LNCaP clone FGC (cell line): ENCODE measurements at places on chromosomes 7 and 10.

DNA sequence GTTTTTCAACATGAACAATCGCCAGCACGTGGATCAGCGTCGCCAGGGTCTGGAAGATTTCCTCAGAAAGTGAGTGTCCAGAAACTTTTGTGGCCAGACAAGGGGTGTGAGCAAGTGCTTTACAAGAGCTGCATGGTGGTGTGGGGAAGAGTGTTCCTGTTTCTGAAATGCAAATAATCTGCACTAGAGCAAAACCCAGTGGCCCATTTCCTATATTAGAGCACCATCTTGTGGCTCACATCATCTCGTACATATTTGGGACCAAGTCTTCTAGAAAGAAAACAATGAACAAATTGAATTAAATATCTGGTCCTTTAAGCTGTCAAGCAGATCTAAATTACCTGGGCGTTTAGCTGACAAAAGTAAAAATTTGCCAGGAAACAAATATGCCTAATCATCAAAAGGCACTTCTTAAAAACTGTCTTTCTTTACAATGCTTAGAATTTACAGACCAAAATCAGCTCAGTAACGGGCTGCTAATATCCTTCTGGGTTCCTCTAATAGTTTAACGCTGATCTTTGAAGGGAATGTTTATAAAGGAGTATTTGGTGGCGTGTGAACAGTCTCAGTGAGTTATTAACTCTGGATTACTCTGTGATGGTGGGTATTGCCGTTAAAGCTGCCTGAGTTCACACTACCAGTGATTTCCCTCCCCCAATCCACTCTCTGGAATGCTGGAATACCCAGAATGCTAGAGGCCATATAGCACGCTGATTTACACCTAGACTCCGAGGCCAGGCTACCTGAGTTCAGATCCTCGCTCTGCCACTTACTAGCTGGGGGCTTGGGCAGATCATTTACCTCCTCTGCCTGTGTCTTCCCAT is 73.6 kb downstream of the SNX10 start:
- DNase-seq, result peak; percentile 74

DNA sequence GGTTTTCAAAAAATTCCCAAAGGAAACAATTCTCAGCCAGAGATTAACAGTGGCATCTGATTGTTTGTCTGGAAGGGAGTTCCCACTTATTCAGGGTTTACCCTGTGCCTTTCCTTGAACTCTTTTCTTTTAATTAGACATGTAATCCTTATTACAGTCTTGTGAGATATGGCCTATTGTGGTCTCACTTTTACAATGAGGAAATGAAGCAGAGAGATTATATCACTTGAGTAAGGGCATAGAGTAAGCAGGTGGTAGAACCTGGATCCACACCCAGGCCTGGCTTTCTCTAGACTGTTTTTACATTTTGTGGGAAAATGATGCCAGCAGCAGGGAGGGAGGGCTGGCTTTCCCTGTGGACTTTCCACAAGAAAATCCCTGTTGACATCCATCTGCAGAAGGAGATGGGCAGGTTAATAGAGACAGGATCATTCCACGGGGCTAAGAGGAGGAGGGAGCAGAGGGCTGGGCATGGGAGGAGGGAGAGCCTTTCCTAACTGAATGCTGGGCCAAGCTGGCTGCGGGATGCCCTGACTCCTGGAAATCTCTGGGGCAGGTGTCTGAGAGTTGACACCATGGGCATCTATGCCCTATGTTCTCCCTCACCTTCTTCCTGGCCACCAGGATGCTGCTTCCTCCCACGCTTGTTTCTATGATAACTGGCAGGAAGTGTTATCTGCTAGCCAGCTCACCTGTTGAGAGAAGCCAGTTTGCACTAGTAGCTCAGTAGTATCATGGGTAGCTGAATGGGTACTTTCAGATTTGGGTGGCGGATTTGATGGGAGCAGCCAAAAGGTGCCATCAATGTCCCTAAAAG is 28.7 kb upstream of the ARHGAP22 start:
- no peak for DNase-seq

DNA sequence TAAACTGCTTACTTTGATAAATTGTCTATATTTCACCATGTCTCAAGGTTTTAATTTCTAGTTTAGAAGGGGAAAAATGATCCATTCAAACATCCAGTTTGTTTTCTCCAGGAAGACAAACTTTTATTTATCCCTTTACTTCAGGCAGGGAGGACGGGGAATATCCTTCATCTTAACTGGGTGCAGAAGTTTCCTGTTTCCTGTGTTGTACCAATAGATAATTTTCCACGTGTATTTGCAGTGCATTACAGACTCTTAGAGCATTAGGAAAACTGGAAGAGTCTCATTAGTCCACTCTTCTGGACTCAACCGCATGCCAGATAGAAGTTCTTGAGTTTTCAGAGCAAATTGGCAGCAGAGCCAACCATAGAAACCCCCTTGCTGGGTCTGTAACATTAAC is 39.4 kb upstream of the PIP4K2A start:
- no peak for DNase-seq

DNA sequence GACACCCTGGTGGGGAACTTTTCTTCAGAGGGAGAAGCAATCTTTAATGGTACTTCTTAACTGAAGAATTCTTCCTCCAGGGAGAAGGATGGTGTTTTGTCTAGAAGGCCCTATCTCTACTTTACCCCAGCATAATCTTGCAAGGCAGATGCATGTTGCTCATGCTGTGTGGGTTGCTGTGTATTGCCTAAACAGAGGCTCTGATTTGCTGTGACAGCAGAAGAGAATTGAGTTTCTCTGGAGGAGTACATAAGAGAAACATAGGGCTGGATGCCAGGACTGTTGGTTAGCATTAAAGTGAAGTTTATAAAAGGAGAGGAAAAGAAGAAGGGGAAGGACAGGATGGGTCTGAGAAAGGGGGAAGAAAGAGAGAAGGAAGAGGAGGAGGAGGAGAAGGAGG is 248.1 kb upstream of the HPS1 start:
- DNase-seq, result no peak

- no peak for DNase-seq
Observed at GRCh38 chr10:71613261-71613777, 106.3 kb downstream of the C10orf105 start.

GRCh38 chr7:72249106-72249505 is 163.0 kb downstream of the CALN1 start:
- no peak for DNase-seq

GRCh38 chr10:104835422-104835821 is 194.3 kb downstream of the SORCS3 start:
- no peak for DNase-seq

GRCh38 chr7:84624927-84625326 is 430.3 kb upstream of the SEMA3A start:
- DNase-seq, result no peak

- no peak for DNase-seq
Observed at GRCh38 chr7:155418941-155419755, 38.8 kb upstream of the EN2 start.

GRCh38 chr7:34612661-34613060 is 45.4 kb upstream of the NPSR1 start:
- no peak for DNase-seq

- DNase-seq, result no peak
Observed at GRCh38 chr7:29287366-29287765, 92.8 kb downstream of the CHN2 start.

DNA sequence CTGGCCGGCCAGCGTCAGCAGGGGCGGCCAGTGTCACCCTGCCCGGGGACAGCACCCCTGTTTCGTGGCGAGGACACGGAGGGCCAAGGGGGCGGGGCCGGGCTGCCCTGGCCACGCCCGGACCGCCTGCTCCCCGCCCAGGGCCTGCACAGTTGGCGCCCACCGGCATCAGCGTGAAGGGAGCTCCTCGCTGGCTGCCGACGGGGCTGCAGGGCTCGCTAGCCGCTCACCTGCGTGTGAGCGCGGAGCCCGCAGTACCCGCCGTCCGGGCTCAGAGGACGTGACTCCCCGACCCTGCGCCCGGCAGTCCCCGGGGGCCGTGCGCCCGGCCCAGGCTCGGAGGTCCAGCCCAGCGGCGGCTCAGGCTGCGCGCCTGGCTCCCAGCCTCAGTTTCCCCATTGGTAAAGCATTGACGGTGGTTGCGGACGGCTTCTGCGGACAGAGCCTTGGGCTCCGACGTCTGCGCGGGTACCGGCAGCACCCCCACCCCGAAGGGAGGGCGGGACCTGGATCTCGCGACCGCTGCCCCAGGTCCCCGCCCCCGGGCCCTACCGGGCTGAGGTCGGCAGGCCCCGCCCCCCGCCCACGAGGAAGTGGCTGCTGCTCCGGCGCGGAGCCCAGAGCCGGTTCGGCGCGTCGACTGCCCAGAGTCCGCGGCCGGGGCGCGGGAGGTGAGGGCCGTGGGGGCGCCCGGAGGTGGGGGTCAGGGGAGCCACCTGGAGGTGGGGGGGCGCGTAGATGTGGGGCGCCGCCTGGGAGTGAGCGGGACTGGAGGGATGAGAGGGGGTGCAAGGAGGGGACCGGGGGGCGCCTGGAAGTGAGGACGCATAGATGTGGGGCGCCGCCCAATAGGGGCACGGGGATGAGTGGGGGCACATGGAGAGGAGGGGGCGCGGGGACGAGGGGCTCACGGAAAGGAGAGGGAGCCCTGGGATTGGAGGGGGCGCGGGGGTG is at the start of gene ARPC1B:
TSS of gene ARPC1B (plus strand) at position 620 of the 954 bp plus-strand sequence. CDS start 10,985 bp downstream, outside the sequence.
- no peak for DNase-seq

DNA sequence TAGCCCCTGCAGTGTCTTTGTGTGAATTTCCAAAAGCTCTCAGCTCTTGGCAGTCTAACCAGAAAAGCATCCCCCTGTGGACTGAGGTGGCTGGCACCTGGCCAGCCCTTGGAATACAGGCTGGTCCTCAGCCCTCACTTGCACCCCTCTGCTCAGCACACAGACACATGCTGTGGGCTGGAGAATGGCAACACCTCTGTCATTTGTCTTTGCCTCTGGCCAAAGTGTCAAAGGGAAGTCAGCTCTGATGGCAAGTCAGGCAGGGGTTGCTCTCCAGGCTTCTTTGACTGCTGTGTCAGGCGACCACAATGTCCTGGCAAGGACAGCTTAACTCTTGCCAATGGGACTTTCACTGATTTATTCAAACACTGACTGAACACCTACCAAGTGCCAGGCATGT is 724.8 kb downstream of the INHBA start:
- DNase-seq, result peak; percentile 6

DNA sequence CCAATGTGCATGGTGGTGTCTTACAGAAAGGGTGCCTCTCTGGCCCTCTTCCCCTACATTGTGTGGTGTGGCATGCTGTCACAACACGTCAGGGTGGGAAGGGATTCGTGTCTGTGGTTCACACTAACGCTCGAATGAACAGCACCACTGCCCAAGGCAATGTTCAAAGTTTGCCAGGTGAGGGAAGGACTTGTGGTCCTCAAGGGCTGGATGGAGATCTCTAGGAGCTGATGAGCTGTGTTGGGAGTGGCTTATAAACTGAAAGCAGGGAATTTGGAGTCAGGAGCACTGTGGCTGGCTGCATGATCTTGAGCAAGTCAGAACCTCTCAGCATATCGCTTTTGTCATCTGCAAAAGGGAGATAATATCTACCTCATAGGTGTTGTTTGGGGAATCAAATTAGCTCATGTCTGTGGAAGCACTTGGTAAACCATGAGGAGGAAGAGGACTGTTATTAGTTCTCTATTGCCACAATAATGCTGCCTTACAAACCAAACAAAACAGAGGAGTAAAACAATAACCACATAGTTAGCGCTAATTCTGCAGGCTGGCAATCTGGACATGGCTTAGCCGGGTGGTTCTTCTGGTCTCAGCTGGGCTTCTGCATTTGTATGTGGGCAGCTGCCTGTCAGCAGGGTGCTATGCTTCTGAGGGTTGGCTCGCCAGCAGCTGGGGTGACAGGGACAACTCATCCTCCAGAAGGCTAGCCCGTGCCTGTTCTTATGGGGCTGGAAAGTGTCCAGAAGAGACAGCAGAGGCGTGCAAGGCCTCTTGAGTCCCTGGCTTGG is 22.9 kb upstream of the C10orf105 start:
- no peak for DNase-seq

GRCh38 chr7:89926701-89927100 is 227.6 kb upstream of the STEAP1 start:
- DNase-seq, result no peak

DNA sequence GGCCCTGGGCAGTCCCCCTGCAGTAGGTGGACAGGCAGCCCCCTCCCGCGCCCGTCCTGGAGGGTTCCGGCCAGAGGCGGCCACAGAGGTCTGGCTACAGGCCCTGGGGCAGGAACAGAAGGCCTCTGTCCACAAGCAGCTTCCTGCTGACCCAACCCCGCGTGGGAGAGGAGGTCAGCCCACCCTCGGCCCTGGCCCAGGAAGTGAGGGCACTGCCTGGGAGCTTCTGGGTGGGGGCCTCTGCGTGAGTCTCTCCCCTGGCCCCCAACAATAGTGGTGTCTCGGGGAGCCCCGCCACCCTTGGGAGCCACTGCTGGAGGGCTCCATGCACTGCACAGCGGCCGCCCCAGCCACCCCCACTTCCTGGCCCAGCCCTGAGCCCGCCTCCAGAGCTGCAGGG is 4.7 kb downstream of the MICALL2 start:
- no peak for DNase-seq

GRCh38 chr7:108324053-108325038 is 131.9 kb downstream of the NRCAM start:
- DNase-seq, result no peak

DNA sequence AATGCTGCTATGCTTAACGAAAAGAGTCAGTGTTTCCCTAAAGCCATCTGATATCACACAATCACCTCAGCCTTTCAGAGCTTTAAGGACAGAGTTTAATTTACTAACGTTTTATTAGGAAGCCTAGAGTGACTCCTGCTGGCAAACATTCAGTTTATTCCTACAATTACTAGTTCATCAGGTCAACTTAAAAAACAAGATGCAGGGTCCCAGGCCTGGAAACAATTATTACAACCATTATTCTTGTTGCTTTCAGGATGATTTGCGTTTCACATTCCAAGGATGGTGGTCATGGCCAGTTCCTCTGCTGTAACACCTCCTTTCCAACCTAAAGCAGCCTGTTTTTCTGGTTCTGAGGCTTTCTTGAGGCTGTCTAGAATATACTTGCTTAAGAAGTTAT is 1.5 kb upstream of the FAM53B start:
- DNase-seq, result no peak

DNA sequence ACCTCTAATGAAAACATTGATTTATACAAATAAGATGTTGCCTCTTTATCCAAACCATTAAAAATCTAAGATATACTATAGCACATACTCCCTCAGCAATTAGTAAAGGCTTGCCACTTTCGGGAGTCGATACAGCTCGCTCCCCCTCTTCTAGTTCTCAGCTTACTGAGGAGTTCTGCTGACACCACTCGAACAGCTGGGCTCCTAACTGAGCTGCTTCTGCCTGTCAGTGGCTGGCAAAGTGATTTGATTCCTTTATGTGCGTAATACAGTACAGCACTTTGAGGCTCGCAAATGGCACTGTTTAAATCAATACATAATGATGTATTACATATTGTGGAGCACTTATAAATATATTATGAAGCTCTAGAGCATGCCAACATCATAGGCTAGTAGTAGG is 241.8 kb downstream of the CREB5 start:
- DNase-seq, result no peak

GRCh38 chr10:22679608-22680007 is 34.8 kb downstream of the PIP4K2A start:
- no peak for DNase-seq

- no peak for DNase-seq
Observed at GRCh38 chr10:26737730-26738129, 40.2 kb downstream of the PDSS1 start.
